Neuronal stem cell (in vitro differentiated cells): ENCODE measurements at places on chromosomes 7 and 10.

DNA sequence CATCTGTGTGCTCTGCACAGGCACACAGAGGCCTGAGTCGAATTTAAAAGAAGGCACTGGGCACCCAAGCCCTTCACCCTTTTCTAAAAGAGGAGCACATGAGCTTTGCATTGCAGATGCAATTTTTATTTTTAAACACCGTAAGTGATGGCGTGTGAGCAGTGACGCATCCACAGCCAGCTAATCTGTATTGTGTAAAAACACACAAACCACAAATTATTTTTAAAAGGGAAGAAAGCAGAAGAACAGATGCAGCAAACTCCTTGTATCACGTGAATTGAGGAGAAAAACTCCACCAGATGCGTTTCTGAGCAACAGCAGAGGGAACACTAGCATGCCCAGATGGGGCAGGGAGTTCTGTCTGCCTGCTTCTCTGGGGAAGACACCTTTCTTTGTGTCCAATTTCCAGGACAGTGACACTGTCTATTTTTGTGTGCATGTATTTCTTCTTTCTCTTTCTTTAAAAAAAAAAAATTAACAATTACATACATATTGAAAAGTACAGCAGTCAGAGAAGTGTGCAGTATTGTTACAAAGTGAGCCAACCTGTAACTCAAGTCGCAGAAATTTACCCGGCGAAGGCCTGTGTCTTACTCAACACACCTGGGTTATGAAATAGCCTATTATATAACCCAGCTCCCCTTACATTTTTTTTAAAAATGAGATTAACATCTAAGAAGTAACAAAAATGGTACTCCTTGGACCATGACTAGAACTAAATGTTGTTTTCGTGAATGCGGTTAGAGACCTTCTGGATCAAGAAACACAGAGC, 39.2 kb downstream of the EEPD1 start:
- no peaks in the 10 kb centered on the region for H3K36me3 ChIP-seq
- H3K4me3 ChIP-seq: no peak overlapping the region
- no peak for DNase-seq
- H3K4me1 ChIP-seq: peaks cover 21% of the 10 kb centered on the region
- no peaks in the 10 kb centered on the region for H3K27me3 ChIP-seq

DNA sequence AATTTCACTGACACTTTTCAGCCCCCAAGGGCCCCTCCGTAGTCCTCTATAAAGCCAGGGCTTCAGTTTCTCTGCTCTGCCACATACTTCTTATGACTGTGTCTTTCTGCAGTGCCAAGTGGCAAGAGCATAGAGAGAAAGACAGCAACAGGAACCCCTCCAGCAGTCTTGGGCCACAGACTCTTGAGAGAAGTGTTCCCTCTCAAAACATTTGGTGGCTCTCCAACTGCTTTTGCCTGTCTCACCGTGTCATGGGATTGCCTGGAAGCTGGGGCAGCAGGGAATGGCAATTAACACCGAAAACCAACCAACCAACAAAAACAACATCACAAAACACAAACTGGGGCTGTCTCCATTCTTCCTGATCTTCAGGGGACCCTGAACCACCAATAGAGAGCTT, 73.8 kb upstream of the ELN start:
- H3K36me3 ChIP-seq: no peaks in the 10 kb centered on the region
- no peak overlapping the region for H3K4me3 ChIP-seq

- H3K36me3 ChIP-seq: no peaks in the 10 kb centered on the region
- no peak overlapping the region for H3K27ac ChIP-seq
- no peaks in the 10 kb centered on the region for H3K27me3 ChIP-seq
These were observed 91.2 kb upstream of the PLPP4 start for GRCh38 chr10:120365872-120366271.

DNA sequence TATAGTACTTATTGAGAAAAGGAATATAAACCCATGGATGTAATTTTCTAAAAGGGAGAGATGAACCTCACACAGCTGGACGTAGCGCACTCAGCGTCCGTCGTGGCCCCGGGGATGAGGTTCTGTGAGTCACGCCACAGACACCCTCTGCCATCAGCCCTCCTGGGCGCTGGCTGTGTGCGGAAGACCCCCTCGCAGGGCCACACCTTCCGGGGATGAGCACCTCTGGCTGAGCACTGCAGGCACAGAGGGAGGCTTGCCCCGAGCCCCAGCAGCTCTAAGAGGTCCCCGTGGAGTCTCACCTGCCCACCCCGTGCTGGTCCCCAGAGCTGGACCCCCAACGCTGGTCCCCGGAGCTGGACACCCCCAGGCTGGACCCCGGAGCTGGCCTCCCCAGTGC, 215.8 kb downstream of the PTPRN2 start:
- no peak overlapping the region for H3K27ac ChIP-seq
- no peak overlapping the region for H3K4me3 ChIP-seq
- no peaks in the 10 kb centered on the region for H3K4me1 ChIP-seq
- no peaks in the 10 kb centered on the region for H3K36me3 ChIP-seq

DNA sequence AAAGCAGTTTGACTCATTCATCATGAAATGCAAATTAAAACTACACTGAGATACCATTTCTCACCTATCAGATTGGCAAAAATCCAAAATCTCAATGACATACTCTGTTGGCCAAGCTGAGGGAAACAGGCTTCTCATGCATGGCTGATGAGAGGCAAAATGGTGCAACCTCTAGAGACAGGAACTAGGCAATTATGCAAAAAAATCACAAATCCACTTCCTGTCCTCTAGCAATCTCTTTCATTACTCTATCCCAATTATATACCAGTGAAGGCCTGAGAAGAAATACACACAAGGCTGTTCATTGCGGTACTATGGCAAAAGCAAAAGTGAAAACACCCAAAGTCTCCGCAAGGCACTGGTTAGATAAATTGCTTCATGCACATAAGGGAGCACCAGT, 25.9 kb upstream of the PTPRN2 start:
- H3K27ac ChIP-seq: no peak overlapping the region
- no peak for DNase-seq
- H3K27me3 ChIP-seq: no peaks in the 10 kb centered on the region
- no peaks in the 10 kb centered on the region for H3K4me1 ChIP-seq
- H3K4me3 ChIP-seq: no peak overlapping the region

GRCh38 chr10:31101123-31101522, 69.5 kb upstream of the ZNF438 start:
- DNase-seq: no peak
- H3K27ac ChIP-seq: no peak overlapping the region
- no peaks in the 10 kb centered on the region for H3K36me3 ChIP-seq
- H3K27me3 ChIP-seq: no peaks in the 10 kb centered on the region
- H3K4me3 ChIP-seq: no peak overlapping the region

DNA sequence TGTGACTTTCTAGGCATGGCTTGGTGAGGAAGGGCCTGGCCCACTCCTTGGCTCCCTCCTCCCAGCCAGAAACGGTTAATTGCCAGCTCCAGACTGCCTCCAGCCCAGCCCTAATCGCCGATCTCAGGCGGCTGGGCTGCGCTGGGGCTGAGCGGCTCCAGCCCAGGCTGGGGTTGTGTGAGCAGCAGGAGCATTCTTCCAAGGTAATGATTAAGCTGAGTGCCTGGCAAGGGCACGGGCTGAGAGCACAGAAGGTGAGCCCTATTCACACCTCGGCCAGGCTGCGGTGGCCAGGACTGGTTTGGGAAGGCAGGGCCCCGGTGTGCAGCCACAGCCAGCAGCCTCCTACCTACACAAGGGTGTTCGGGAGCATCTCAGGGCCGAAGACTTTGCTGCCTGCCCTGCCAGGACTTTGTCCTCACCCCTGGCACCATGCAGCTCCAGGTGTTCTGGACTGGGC, at the start of gene TMEM72:
TSS of gene TMEM72 (plus strand) at position 257 of the 460 bp plus-strand sequence. CDS start at position 433, 176 bp downstream.
- no peaks in the 10 kb centered on the region for H3K4me1 ChIP-seq
- no peak within 1 kb of the TSS for H3K4me3 ChIP-seq

DNA sequence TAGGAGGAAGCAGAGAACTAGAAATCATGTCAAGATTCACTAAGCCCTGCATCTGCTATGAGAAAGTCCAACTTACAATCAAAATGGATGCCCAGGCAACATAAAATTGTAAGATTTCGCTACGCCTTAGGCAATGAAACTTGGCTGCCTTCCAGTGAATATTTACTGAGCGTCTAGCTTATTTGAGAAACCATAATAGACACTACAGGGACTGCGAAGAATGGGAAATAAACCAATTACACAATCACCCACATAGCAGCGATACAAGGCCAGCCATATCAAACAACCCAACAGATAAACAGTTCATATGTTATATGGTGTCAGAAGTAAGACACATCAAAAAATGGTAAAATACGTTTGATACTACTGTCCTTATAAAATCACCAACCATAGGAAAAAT, 545.0 kb upstream of the C7orf33 start:
- H3K4me1 ChIP-seq: no peaks in the 10 kb centered on the region
- no peak overlapping the region for H3K4me3 ChIP-seq
- H3K27me3 ChIP-seq: no peaks in the 10 kb centered on the region
- DNase-seq: no peak
- H3K36me3 ChIP-seq: no peaks in the 10 kb centered on the region

- H3K27ac ChIP-seq: no peak overlapping the region
- DNase-seq: no peak
- H3K36me3 ChIP-seq: peaks cover 44% of the 10 kb centered on the region
- H3K4me1 ChIP-seq: no peaks in the 10 kb centered on the region
- no peak overlapping the region for H3K4me3 ChIP-seq
These were observed 187.1 kb downstream of the TNS3 start for GRCh38 chr7:47394751-47395252.
